NCI-H187 (cell line): ENCODE measurements at places on chromosomes 6 and 20.

DNA sequence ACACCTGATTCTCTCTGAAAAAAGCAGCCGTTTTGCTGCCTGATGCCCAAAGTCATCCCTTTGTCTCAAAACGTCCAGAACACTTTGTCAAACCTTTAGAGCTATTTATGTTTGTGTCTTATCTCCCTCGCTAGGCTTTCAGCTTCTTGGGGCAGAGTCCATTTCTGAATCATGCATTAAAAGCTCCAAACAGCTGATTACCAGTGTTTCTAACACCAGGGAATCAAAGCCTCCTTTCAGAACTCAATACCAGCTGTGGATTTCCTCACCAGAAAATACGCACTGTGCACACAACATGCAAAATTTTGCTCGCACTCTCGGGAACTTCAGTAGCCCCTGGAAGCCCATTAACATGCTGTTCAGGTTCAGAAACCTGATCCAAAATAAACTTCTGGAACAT, 333.3 kb downstream of the HACE1 start:
- DNase-seq, result no peak

DNA sequence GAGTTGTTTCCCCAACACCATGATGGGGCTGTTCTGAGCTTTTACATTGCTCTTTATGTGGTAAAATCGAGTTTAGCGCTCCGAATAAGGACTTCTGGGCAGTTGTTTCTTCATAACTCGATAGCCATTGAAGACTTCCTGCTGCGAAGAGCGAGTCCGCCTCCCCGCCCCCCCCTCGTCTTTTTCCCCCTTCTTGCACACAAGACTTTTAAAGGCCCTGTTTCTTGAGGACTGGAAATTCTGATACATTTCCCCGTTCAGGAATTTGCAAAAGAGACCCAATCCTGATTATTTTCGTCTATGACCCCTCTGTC, 1.5 kb upstream of the CITED2 start:
- no peak for DNase-seq

DNA sequence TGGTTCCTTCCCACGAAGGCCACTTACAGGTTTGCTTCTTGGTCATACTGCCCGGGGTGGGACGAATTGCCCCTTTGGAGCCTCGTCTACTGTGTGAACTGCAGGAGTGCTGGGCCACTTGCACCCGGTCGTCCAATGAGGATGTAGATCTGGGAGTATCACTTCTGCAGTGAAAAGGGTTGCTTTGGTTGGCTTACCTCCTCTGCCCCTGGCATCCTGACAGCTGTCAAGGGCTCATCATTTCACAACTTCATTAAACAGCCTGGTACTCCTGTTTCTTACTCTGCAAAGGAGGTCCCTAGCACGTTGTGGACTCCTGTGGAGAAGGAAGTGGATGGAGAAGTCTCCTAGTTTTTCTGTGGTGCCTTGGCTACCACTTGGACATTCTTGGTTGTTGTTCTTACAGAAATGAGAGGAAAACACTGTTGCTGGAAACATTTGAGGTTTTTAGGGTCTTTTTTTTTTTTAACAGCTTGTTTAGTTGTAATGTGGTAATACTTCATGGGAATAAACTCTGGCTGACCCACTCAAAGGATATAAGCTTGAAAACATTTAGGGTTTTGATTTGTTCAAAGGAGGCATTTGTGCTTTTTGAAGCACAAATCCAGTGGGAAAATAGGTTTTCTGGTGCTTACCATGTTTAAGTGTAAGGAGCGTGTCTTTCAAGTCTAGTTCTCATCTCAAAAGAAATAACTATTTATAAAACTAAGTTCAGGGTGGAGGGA, 60.7 kb downstream of the AKAP12 start:
- DNase-seq, result no peak

DNA sequence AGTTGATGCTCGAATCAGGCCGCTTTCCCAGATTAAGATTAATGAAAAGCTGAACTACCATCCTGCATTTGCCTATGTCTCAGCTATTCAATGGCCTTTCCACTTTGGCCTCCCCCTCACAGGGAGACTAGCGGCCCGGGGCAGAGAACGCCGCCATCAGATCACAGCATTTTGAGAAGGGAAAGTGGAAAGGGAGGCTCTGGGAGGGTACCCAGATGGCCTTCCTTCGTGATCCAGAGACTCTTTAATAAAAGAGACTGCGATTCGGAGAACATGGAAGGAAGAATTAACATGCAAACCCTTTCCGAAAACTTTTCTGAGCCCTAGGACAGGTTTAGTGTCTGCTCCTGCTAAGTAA, 533 bp downstream of the MRPS18A start:
- no peak for DNase-seq

DNA sequence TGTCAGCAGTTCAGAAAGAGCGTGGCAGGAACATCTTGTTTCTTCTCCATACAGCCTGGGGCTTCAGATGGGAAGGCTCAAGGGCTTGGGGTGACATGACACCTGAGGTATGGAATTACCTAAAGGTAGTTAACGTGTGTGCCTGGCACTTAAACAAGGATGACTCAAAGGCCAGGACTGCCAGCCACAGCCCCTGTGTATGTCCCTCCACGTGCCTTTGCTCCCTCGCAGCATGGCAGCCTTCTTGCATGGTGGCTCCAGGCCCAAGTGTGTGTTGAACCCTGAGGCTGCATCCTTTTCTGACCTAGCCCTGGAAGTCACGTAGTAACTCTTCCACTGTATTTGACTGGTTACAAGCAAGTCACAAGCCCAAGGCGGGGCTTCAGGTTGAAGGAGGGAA, 33.6 kb upstream of the MYL9 start:
- DNase-seq, result no peak

DNA sequence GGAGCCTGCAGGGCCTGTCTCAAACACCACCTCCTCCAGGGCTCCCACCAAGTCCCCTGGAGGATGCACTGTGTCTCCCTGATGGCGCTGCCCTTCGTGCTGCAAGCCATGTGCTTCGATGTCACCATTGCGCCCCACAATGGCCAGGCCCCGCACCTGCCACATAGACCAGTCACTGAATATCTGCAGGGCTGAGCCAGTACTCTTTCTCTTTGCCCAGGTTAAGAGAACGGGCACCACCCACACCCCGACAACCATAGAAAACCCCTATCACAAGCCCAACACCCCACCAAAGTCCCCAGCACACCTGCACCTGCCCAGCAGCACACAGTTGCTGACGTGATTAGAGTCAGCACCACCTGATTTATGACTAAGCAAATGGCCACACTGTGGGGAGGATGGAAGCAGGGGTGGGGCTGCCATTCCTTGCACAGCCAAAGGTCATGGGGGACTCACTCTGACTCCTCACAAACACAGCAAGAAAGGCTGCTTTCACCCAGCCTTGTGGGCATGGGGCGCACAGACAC, 104.3 kb downstream of the SLC23A2 start:
- DNase-seq, result no peak

DNA sequence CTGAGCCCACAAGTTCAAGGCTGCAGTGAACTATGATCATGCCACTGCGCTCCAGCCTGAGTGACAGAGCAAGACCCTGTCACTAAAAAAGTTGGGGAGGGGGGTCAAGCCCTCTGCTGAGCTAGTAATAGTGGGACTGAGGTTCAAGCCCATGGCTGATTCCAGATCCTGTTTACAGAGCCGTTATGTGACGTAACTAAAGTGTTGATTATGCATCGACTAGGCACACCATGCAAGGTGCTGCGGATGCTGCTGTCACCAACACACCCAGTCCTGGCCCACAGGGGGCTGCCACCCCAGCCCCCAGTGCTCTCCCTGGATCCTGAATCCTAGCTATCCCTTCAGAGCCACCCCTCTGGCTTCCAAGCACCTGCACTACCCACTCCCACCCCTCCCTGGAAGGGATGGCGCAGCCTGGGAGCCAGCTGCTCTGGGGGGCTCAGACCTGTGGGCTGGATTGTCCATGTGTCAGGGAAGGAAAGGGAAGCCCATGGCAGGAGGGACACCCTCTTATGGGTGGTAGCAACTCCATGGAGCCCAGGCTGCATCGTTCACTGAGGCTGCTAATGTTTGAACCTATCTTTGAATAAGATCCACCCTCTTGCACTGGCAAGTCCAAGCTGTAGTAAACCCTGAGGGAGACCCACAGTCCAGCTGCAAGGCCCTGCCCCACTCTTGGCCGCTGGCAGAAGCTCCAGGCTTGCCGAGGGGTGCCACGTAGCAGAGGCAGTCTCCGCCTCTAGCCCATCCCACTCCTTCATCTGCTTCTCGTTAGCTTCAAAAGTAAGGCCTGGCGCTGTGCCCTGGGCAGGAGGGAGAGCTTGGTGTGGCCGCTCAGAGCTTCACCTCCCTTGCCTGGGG, 95.0 kb downstream of the SNX5 start:
- DNase-seq, result no peak

DNA sequence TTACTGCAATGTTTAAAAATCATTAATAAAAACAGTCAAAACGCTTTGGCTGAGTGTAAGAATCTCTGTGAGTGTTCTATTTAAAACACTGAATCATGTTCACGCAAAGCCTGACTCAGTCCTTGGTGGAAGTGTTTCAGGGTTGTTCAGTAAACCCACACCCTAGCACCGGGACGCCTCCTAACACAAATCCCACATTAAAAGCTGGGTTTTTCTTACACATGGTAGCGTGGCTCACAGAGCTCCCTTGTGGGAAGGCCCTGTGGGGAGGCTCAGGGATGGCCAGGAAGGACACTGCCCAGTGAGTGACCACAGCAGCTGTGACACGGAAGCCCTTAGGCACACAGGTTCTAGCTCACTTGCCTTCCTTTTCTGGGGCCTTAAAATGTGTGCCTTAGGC, 80.2 kb downstream of the GMPR start:
- no peak for DNase-seq

GRCh38 chr6:2942914-2943563, 28.3 kb downstream of the SERPINB6 start:
- no peak for DNase-seq

DNA sequence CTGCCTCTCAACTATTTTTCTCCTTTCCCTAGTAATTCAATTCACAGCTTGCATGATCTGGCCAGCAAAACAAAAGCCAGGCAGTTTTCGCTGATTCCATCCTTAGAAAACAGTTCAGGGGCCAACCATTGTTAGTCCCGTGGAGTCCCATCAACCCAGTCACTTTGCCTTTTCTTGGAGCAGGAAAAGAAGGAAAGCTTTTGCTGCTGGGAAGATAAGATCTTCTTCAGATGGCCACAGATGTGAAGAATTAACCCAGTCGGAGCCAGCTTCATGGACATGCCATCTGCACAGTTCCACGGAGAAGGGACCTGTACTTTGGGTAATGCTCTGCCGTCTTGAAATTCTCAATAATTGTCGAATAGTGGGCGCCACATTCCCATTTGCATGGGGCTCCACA, 76.9 kb upstream of the TSHZ2 start:
- no peak for DNase-seq
